GM04504 (cell line): ENCODE measurements at places on chromosomes 3 and 15.
A peak's percentile ranks its signal among the peaks of the same experiment; 100 is the strongest.

DNA sequence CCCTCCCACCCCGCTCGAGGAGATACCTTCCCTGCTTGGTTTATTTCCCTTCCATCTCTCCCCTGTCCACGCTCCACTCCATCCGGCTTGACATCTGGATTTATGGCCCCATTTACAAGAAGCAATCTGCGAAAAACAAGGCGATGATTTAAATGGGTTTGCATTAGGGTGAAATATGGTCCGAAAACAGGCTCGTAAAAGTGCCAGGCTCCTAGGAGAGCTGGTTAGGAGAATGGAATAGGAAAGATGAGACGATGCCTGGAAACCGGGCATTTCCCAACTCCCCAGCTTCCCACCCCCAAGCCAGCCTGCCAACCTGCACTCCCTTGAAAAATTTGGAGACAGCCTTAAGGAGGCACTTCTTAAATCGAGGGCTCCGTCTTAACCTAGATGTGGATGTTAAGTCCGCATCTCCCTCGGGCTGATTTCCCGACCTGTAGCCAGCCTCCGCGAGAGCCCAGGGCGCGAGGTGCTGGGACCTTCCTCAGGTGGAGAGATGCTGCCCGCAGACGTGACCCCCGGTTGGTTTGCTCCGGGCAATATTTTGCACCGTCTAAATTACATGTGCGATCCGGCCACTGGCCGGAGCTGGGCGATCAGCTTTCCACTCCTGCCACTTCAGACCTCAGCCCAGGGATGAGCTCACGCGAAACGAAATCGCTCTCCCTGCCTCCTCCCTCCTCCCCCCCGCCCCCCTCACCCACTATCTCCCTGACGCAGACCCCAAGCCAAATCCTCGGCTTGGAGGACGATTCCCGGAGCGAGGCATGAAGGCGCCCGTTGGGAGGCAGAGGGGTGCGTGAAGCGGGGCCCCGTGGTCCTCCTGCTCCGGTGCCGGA is 1.3 kb downstream of the GRM7 start:
- no peak for DNase-seq

DNA sequence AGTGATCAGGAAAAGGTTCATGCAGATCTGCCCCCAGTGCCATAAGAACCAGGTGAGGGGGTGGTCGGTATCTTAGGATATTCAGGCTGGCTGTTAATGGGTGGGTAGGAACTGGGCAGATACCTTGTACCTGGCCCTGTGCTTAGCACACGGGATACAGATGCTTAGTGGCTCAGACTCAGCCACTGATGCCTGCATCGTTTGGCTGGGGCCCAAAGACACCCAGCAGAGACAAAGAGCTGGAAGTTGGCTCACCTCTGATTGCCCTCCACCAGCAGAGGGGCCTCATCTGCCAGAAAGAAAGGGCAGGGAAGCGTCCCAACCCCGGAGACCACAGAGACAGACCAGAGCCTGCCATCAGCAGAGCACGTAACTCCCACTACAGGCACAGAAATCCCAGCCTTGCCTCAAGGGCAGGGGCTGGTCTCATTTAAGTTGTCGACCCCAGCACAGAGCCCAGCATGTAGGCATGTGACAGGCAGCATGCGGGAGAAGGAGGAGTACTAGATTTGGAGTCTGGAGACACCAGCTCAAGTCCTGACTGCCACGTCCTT is 64.1 kb upstream of the SLC6A1 start:
- DNase-seq: no peak

- no peak for DNase-seq
Observed at GRCh38 chr15:77907824-77908751, 169.4 kb downstream of the TBC1D2B start.

GRCh38 chr3:54374214-54374852 is 252.0 kb downstream of the CACNA2D3 start:
- no peak for DNase-seq

- no peak for DNase-seq
Observed at GRCh38 chr3:116667791-116668190, 41.8 kb upstream of the TUSC7 start.

GRCh38 chr15:90159213-90159612 is 41.9 kb upstream of the SEMA4B start:
- DNase-seq: no peak

- DNase-seq: no peak
Observed at GRCh38 chr3:30098243-30098642, 508.2 kb upstream of the TGFBR2 start.

DNA sequence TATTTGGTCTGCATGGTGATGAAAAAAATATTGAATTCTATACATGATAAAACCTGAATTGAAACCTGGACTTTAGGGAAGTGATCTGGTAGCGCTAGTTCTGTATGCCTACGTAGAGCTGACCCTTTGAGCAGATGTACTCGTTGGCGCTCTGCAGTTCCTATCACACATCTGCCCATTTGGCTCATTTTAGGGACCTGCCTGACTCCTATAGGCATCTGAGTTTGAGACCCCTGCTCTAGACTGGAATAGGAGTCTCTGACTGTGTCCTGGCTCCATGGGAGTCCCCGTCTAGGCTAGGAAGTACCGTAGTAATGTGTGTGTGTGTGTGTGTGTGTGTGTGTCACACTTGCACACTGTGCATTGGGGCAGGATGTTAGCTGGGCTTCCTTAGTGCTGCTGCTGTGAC is 21.2 kb downstream of the STARD5 start:
- no peak for DNase-seq

DNA sequence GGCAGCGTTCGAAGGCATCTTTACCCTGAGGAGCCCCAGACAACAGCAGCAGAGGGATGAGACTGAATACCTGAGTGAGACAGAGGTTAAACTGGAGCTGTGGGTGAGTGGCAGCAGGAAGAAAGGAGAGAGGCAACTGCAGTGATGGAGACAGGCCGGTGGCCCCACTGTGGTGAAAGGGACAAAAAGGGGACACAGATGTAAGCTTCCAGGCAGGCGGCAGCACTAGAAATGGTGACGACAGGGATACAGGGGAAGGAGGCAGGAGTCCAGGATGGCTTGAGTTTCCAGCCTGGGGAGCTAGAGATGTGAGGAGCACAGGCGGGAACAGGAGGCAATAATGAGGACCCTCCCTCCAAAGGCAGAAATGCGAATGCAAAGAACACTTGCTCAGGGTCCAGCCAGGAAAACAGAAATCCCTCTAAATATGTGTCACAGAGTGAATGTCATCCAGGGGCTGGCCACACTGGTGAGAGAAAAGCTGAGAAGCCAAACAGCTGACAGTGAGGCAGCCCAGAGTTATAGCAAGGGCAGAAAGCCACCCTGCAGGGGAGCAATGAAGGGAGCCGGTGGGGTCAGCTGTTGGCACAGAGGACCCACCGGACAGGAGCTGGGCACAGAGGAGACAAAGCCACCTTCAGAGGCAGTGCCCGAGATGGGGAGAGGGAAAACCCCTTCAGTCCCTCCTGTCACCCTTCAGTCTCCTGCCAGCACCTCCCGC is 70.1 kb downstream of the TBC1D2B start:
- DNase-seq: no peak

DNA sequence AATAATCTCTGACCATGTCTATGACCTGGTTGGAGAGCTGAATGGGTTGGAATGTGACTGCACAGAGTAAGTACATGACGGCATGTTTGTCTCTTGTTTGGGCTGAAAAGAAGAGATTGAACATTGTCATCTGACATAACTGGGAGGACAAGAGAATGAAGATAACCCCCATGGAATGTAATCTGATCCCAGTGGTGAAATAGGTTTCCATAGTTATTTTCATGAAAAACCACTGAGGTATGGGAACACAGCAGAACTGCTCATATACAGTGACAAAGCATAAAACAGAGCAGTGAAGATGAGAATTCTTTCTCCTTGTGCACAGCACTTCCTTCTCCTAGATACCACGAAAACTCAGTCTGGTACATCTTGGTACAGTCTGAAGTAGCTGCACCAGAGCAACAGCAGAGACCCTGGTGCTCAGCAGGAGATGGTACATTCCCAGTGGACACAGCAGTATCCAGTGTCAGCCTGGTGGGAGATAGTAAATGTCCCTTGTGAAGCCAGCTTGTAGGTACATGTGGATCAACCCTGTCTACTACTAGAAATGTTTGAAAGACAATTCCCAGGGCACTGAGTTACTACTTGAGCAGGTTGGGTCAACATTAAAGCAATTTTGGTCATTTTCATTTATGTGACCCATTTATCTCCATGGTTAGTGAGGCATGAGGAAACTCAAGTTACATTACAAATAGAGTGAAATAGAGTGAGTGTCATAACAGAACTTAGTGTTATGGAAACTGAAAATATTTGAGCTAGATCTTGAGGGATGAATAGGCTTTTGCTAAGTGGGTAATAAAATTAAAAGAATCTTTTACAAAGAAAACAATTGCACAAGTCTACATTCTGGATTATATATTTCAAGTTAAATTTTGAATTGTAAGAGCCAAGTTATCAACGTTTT is 178.3 kb downstream of the SUCNR1 start:
- peak; percentile 48 for DNase-seq
